ENCODE measurements at places on chromosomes 1 and 21. TPM values are rescaled to one million over a fixed set of nuclear protein-coding genes. Genes with fewer than 3 reads are reported as not detected.

The CAPN2 gene
- polyA plus RNA-seq, result 101 TPM

The RSPO1 gene
- not detected for polyA plus RNA-seq

The CDK18 gene
- polyA plus RNA-seq, result 1.1 TPM

The KRTAP12-2 gene
- polyA plus RNA-seq, result not detected

The COL16A1 gene
- not detected for polyA plus RNA-seq

The GPR25 gene
- 0.15 TPM for polyA plus RNA-seq

The BEST4 gene
- polyA plus RNA-seq, result 0.32 TPM

The CD1C gene
- polyA plus RNA-seq, result 0.35 TPM

Measured in naive thymus-derived CD8-positive, alpha-beta T cell (primary cell).